NCI-H2029 treated with DMSO at 0.1 percent for 48 hours (cell line): ENCODE measurements at places on chromosomes 4 and X.

- no peak for DNase-seq
Observed at GRCh38 chr4:35138449-35138848, 1105.9 kb downstream of the ARAP2 start.

- no peak for DNase-seq
Observed at GRCh38 chr4:74896595-74896994, 36.3 kb upstream of the PARM1 start.

DNA sequence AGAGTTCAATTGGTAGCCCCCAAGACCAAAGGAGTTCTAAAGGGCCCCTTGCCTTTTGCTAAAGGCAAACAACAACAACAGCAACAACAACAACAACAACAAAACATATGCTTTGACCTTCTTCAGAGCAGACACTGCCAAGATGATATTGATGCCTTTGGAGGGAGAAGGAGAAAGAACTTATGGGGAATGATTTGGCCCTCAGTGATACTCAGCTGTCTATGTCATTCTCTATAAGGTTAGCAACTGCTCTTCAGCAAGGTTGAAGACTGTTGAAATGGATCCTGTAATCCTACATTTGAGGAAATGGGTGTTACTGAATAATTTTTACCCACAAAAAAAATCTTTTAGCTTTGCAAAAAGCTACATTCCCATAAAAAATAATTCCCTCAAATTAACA, 72.5 kb downstream of the PRPS1 start:
- DNase-seq, result no peak

- DNase-seq, result no peak
Observed at GRCh38 chr4:128796934-128797333, 12.6 kb upstream of the JADE1 start.

GRCh38 chr4:177487977-177488376, 45.7 kb upstream of the AGA start:
- no peak for DNase-seq

DNA sequence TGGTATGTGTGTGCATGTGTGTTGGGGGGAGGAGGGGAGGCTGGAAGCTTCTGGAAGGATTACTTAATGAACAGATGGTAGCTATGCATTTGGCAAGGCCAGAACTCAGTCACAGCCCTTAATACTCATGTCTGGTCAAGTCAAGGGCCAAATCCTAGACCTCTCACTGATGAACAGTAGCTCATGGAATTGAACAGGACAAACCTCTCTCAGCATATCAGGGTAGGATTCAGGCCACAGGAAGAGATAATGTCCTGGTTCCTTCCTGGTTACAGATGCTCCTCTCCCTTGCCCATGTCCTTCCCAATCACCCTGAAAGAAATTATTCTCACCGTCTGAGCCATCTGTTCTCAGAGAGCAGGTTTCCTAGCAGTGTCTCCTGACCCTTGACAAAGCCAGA, 165.7 kb downstream of the SOWAHB start:
- no peak for DNase-seq

GRCh38 chr4:174714393-174715211, 114.4 kb downstream of the GLRA3 start:
- peak; percentile 17 for DNase-seq

DNA sequence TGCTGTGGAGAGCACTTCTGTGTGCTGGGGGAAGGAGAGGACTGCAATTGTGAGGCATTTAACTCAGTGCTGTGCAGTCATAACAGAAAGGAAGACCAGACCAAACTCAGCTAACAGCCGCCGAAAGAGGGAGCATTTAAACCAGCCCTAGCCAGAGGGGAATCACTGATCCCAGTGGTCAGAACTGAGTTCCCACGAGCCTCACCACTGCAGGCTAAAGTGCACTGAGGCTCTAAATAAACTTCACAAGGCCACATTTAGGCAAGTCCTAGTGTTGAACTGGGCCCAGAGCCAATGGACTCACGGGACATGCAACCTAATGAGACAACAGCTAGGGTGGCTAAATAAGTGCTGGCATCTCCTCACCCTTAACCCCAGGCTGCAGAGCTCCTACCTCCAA, 20.4 kb downstream of the IQCM start:
- no peak for DNase-seq

DNA sequence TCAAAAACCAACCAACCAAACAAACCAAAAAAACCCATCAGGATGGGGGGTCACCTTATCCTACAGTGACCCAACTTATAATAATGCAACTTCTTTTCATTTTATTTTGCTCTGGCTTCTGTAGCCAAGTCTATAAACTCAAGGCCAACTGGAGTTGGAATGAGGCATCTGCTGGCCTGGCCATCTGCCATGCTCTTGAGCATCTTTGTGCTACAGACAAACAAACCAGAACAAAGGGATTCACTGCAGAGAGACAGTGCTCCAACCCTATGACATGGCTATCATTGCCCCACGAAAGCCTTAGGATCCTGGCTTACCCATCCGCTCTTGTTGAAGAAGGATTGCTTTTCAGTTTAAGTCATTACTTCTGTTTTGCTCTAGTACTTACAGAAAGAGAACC, 49.2 kb upstream of the SCRG1 start:
- DNase-seq, result peak; percentile 84

GRCh38 chrX:72062916-72063315, 68.8 kb downstream of the RTL5 start:
- DNase-seq, result no peak

GRCh38 chr4:25028851-25029250, 1.9 kb downstream of the LGI2 start:
- no peak for DNase-seq

GRCh38 chr4:159400558-159401225, 297.8 kb downstream of the RAPGEF2 start:
- DNase-seq, result no peak

DNA sequence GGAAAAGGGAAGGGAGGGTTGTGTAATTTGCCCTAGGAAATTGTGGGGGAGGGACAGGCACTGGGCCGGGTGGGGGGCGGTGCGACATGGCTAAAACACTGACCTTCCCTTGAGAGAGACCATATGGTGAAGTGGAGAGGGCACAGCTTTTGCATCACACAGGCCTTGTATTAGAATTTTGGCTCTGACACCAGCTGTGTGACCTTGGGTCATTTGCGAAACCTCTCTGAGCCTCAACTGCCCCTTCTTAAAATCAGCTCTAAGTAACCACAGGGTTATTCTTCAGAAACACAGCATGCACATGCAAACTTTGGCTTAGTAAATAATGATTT, 25.8 kb downstream of the PDGFRA start:
- DNase-seq, result no peak

GRCh38 chrX:85493821-85494220, 114.4 kb upstream of the POF1B start:
- DNase-seq, result no peak

DNA sequence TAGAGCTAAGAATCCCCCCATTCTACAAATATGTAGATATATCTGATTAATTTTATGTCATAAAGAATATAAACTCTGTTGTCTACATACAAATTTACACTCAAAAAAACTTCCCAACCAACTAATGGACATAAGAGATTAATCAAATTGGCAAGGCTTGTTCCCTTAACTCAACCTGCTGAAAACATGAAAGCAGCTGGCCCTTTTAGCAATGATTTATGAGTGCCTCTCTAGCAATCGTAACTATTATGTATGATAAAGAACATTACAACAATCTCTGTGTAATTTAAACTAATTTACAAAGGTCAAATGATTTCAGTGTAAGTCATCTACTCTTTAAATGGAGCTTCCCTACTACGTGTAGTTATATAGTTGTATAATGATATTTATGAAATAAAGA, 83.1 kb upstream of the FTHL17 start:
- DNase-seq, result no peak

GRCh38 chr4:7980036-7980435, 40.4 kb upstream of the AFAP1 start:
- DNase-seq, result no peak

GRCh38 chr4:54571293-54572151, 86.2 kb upstream of the KIT start:
- DNase-seq, result no peak

DNA sequence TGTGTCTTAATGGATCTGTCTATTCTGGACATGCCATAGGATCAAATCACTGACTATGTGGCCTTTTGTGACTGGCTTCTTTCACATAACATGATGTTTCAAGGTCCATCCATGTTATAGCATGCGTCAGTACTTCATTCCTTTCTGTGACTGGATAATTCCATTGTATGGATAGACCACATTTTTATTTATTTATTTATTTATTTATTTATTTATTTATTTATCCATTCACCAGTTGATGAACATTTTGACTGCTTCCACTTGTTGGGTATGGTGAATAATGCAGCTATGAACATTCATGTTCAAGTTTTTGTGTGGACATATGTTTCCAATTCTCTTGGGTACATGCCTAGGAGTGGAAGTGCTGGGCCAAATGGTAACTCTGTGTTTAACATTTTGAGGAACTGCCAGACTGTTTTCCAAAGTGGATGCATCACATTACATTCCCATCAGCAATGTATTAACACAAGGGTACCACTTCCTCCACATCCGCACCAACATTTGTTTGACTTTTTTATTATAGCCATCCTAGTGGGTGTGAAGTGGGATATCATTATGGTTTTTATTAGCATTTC, 14.0 kb downstream of the RTL5 start:
- DNase-seq, result no peak

DNA sequence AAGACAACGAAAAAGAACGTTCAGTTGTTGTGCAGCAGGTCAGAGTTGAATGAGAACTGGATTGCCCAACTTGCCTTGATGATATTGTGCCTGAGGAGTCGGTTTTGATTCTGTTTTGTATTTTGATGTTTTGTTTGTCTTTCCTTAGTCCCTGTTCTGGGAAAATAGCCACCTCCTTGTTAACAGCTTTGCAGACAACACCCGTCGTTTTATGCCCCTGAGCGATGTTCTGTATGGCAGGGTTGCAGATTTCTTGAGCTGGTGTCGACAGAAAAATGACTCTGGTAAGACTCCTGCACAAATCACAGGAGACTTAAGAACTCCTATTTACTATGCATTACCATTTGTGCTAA, 4.5 kb downstream of the BST1 start:
- DNase-seq, result no peak

GRCh38 chr4:153181293-153181692, 22.9 kb upstream of the TRIM2 start:
- no peak for DNase-seq

- no peak for DNase-seq
Observed at GRCh38 chr4:4606321-4606720, 64.5 kb upstream of the STX18 start.

- no peak for DNase-seq
Observed at GRCh38 chr4:175953960-175954521, 111.6 kb upstream of the WDR17 start.

DNA sequence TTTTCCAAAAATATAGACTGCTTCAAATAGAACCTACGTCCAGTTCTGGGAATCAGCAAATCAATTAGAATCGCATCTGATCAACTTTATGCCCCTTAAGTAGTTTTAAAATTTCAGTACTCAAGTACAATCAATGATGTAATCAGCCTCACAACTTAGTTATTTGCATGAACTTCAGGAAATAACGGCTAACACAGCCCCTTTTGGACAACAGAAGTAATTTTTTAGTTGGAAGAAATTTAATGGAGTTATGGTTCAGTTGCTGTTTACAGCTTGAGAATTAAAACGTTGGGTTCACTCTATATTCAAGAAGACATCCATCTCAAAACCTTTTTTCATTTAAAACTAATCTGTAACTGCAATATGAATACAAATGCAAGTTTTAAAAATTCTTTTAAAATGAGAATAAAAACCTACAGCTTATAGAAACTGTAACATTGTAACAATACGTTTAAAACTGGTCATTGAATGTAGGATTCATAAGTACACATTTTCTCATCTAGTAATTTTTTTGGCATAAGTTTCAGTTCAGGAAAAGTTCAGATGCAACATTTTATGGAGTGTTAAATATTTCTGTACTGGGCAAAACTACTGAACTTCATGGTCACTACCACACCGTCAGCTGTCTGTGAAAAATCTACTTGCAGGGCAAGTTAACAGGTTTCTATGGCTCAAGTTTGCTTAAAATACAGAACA, 956 bp downstream of the TAPT1 start:
- DNase-seq, result no peak

DNA sequence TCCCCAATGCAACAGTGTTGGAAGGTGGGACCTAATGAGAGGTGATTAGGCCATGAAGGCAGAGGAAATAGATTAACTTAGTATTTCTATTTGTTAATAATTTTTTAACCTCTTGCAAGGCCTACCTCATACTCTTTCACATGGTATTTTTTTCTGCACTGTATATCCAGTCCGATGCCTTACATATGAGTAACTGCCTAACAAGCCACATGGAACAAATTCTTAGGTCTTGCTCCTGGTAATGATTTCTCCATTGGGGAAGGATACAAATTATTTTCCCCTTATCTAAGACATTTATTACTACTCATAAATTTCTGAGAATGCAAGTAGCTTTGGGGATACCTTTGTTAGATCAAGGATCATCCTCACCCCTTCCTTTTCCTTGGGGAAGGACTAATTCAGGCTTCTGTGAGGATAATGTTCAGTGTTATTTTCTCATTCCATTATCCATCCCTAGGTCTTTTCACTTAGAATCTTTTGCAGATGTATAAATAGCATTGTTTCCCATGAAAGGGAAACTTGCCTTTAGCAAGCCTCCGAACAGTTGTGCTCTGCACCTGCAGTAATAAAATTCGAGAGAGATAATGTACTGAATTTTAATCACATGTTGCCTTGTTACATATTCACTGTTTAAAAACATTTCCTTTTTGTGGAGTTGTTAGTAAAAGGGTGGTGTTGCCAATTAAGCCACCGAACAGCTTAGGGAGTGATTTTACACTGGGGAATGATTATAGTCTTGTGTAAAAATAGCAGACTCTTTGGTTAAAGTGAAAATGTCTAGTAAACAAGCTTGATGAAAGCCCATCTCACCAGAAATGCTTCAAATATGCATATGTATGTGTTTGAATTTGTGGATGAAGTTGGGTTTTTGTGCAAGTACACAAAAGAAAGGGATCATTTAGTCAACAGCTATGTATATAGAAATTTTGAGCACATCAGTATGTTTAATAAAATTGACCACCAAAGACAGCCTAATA, 89.9 kb downstream of the CFAP299 start:
- no peak for DNase-seq

DNA sequence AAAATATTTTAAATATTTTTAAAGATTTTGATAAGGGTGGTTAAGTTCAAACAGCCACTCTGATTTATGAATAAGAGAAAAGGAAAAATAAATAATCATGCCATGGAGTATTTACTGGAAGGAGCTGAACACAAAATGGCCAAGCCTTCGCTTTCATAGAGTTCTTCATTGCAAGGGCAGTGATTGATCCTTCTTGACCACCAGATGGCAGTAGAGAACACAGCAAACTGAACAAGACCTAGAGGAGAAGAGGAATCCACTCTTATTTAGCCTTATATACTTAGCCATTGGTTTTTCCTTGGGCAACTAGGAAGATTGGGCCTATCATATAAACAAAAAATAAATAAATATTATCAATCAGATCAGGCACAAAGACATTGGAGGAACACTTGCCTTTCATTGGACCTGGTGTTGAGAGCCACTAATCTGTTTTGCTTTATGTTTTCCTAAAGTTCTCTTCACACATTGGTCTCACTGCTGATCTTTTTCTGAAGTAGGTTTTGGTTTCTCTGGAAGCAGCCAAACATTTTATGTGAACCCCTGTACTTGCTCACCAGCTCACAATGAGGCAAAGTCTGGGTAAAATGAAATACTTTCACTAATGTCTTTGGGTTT, 58.1 kb upstream of the PARM1 start:
- peak; percentile 70 for DNase-seq

GRCh38 chrX:23503835-23504539, 163.3 kb upstream of the PRDX4 start:
- DNase-seq, result peak; percentile 39

GRCh38 chr4:56575820-56576429, 70.3 kb downstream of the ARL9 start:
- DNase-seq, result no peak

GRCh38 chr4:143270256-143270838, 66.3 kb upstream of the GAB1 start:
- DNase-seq, result no peak
